ENCODE measurements at places on chromosomes 5 and 9.

- no peak for DNase-seq
These were observed 1.9 kb downstream of the LRRC19 start for GRCh38 chr9:27003426-27004077.

DNA sequence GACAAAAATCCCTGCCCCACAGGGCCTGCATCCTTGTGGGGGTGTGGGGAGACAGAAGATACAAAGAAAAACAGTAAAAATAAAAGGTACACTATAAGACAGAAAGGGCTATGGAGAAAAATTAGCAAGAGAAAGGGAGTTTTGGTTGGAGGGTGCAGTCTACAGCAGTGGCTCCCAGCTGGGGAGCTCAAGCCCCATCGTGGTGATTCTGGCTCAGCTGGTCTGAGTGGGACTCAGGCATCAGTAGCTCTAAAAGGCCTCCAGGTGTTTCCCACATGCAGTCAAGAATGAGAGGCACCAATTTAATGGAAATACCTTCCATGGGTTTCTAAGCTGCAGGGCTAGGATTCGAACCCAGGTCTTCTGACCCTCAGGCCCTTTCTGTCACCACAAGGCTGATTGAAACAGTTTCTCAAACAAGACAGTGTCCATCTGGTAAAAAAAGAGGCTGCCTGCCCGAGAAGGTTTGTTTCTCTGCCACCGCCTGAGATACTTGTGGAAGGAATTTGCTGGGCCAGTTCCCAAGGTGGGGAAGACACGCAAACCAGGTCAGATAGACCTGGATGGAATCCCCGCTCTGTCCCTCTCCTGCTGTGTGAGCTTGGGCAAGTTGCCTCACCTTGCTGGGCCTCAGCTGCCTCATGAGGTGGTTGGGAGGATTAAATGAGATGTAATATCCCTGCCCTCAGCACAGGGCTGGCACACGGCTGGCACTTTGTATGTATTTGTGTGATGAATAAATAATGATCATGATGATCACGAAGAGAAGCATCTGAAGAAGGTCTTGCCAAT lies 43.1 kb downstream of the COL27A1 start:
- no peak for DNase-seq

GRCh38 chr5:135534609-135535419 lies 950 bp downstream of the NEUROG1 start:
- DNase-seq: no peak

DNA sequence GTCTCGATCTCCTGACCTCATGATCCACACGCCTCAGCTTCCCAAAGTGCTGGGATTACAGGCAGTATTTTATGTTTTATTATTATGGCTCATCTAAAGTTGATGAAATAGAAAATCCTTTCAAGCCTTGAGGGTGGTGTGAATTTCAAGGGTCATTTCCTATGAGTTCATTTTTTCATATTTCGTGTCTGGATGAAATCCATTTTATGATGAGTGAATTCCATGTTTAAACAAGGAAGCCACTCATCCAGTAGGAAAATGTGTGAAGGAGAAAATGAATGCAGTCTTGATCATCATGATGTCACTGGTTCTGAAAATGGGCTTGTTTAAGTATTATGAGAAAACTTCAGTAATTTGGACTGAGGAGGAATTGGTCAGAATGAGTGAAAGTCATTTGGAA lies 74.6 kb upstream of the ZSWIM6 start:
- no peak for DNase-seq

DNA sequence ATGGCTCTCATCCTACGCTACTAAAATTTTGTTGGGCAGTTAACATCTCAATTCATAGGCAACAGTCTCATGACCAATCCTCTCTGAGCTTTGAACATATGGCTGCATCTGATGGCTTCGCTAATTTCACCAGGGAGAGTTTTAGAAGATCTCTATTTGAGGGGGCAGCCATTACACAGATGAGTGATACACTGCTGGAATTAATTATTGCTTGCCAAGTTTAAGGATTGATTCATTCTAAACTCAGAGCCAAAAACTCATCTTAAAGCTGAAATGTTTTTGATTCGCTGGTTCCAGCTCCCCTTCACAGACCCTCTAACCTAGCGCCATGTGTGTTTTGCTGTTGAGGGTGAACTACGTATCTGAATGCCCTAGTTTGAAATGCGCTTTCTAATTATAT lies 519.9 kb upstream of the WWC1 start:
- no peak for DNase-seq

DNA sequence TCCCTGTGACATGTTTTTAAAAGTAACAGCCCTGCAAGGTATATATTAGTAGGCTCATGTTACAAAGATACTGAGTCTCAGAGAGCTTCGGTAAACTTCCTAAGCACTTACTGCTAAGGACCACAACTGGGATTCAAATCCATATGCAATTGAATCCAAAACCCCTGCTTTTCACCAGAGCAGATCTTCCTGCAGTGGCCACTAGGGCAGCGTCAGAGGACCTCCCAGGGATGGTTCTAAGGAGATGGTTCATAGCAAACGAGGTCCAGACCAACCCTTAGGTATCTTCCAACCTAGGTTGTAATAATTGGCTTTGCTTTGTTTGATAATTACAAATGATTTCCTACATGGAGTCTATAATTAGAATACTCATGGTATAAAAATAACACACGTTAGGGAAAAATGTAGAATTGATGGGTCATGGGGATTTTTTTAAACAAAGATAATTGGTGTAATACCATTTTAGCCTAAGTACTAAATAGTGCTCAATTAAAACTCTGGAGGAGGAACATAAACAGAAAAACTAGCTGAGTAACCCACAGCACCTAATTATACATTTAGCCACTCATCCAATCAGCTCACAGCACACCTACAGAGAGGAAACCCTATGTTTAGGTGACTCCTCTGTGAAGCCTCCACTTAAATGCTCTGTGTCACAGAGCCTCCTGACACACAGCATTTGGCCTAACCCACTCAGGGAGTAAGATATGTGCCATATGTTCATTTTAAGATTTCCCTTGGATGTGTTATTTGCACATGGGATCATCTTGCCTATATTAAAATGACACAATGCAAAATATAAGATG lies 10.0 kb upstream of the CAST start:
- no peak for DNase-seq

All from activated T-cell treated with anti-CD3 and anti-CD28 coated beads, Interleukin-2, amount 50 U/mL, for 24 hours (primary cell).